Thyroid gland (tissue), 4 donors: ENCODE measurements at places on chromosomes 7 and 10.

DNA sequence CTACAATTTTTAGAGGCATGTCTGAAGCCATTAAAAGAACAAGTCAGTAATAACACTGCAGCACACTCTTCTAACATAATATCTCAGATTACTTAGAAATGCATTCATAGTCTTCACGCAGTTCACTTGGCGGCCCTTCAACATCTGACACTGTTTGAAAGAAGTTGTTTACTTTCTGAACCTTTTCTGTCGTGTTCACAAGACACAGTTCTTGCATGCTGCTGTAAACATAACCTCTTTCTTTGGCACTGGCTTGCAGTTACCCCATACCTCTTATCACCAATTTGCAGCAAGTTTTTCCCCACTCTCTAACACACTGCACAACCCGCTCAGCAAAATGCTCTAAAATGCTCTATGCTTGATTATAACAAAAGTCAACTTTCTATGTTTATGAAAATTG, 12.0 kb downstream of the PIP4K2A start:
- no peak for DNase-seq

DNA sequence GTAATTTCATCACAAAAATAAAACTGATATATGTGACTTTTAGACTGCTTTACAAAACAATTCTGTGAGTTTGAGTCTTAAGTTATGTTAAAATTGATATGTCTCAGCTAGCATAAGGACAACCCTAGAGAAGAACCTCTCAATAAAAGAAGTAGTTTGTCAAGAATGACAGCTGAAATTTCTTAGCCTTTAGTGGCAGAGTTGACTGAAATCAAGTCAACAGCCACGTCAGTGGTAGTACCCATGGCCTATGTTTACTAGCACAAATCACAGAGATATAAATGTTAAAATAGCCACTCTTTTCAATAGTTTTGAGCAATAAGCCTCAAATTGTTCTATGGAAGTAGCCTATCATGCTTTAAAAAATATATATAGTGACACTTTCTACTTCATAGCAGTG, 138.9 kb upstream of the FERD3L start:
- no peak for DNase-seq

GRCh38 chr7:156493942-156494341, 146.6 kb upstream of the RNF32 start:
- no peak for DNase-seq

- DNase-seq, result no peak
Observed at GRCh38 chr10:1150638-1150955, 94.4 kb downstream of the WDR37 start.

DNA sequence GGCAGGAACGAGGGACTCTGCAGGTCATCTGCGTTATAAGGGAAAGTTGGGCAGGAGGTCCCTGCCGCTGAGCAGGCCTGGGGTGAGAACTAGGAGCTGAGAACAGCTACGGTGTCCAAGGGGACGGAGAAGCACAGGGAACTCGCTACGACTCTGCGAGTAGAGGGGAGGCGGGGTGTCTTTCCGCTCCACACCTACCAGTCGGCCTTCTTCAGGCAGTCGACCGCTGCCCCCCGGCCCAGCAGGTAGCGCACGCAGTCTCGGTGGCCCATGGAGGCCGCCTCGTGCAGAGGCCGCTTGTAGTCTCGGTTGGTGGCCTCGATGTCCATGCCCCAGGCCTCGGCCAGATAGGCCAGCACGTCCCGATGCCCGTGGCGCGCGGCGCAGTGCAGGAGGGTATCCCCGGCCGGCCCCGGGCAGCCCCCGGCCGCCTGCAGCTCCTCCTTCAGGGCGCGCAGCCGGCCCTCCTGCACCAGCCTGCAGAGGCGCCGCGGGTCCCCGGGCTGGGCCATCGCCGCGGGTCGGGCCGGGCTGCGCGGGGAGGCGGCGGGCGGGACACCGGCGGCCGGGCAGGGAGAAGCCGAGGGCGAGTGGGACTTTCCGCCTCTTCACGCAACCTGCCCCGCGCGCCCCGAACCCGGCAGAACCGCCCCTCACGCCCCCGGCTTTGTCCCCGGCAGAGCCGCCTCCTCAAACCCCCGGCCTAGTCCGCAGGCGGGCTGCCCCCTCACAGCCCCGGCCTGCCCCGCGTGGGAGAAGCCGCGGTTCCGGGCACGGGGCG, 660 bp downstream of the ANKRD16 start:
- DNase-seq, result peak; percentile 42
